ENCODE measurements at places on chromosomes 1 and 21.
A peak's percentile ranks its signal among the peaks of the same experiment; 100 is the strongest.

GRCh38 chr1:19960591-19960990 is 18.8 kb downstream of the PLA2G2A start:
- DNase-seq: no peak

GRCh38 chr1:198176179-198176578 is 19.4 kb downstream of the NEK7 start:
- no peak for DNase-seq

GRCh38 chr1:66739401-66740157 is 12.7 kb upstream of the DYNLT5 start:
- no peak for DNase-seq

GRCh38 chr1:210684466-210685294 is 356.0 kb downstream of the HHAT start:
- no peak for DNase-seq

GRCh38 chr1:60668585-60668984 is 413.8 kb upstream of the NFIA start:
- no peak for DNase-seq

DNA sequence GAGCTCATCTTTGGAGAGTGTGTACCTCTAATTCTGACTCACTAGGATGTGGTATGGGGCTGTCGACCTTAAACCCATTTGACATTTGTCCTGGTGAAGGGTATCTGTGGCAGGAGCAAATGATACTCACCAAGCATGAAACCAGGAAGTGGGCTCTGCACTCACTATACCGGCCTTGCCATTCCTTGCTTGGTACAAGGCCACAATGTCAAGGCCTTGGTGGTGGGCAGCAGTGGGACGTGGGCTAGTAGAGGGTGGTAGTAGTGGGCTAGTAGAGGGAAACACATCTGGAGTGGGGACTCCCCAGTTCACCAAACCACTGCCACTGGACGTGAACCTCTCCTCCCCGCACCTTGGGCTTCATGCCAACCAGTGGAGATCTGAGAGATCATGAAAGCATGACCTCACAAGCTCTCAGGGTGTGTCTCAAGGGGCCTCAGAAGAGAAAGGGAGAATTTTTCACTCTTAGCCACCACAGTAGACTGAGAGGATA is 11.5 kb downstream of the TNFSF4 start:
- peak; percentile 18 for DNase-seq

GRCh38 chr1:239939602-239940001 is 152.1 kb upstream of the FMN2 start:
- no peak for DNase-seq

DNA sequence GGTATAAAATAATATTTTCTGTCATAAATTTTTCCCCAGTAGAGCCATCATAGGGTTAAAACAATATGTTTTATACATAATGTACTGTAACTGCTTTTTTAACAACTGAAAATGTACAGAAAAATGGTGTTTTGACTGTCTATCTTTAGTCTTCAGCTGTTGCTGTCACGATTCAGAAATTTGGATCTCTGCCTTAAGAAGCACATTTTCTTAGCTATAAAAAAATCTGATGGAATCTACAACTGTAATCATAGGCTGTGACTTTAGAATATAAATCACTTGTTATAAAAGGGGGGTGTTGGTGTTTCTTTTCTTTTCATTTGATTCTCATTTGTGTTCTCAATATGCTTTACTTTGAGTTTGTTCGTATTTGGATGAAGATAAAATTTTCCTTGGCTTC is 187.5 kb downstream of the PDE4B start:
- no peak for DNase-seq

- DNase-seq: no peak
Observed at GRCh38 chr21:42633858-42634257, 19.6 kb upstream of the PDE9A start.

DNA sequence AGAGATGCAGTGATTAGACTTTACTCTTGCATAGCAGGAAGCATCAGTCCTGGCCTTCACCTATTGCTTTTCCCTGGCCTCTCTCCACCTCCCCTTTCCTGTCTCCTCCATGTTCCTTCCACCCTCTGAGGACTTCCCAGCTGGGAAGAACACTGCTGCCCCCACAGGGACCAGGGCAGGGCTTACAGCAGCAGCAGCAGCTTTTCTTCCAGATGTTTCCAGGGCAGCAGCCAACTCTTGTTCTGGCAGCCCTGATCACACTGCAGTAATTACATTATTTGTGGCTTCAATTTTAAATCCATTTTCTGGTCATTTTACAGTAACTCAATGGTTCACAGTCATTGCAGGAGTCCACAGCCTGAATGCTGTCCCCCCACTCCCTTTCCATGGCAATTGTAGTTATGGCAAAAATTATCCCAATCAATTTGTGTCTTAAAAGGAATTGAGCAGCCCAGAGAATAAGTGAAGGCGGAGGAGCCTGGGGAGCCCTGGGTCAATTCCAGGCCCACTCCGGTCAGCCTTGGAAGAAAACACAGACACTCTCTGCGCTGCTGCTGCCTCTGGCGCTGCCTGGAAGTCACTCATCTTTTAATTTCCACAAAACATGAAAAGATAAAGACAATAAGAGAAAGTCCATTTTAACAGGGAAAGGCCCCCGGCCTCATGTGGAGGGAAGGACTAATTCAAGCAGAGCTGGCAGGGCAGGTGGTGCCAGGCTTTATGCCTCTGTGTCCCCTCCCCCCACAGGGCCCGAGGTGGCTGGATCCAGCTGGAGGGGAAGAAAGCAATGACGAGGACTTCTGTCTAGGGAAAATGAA is 148.6 kb downstream of the GRIK3 start:
- DNase-seq: no peak

DNA sequence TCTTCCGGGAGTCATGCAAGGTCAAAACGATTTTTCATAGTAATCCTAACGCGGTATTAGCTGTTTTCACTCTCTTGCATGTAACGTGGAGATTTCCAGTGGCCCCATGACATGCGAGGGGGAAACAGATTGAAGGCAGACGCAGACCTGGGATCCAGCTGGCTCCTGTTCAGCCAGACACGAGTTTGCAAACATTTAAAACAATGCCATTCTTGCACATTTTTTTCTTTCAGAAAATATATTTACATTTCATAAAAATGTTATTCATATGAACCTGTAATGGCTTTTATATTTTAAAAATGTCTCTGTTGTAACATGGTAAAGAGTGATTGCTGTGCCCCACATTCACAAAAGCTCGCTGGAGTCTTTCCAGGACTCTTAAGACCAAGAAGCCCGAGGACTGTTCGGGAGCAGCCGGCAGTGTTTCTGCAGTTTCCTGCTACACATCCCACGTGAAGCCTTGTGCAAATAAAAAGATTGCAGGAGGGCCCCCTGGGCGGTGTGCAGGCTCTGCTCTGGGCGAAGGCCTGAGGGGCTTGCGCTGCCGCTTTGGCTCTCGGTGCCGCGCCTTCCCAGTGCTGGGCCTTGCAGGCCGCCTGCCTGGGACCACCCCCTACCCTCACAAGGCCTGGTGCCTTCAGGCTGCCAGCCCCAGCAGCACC is 184.9 kb downstream of the DYRK1A start:
- no peak for DNase-seq

DNA sequence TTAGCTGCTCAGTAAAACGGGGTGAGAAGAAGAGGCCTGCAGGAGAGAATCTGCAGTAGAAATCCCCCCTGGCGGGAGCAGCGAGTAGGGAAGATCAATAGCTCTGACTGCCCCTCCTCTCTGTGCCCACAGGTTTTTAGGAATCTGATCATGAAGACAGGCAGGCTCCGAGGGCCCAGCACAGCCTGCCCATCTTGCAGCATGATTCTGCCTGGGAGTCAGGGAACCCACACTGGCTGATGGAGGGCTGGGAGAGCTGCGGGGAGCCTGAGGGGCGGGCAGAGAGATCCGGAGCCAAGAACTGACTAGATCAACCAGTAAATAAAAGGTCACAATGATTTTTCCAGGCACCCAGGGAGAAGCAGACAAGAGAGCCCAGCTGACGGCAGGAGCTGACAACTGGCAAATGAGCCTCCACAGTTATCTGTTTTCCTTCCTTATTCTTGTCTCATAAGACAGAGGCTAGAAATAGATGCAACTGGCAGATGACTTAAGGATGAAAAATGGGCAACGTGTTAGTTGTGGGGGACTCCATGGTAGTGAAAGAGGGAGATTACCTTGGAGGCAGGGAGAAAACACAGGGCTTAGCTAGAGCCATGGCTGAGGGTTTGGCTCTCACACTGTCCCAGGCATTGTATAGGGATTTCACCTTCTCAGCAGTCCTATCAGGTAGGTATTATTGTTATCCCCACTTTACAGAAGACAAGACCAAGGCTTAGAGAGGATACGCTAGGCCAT is 116.2 kb downstream of the PLXNA2 start:
- DNase-seq: no peak

DNA sequence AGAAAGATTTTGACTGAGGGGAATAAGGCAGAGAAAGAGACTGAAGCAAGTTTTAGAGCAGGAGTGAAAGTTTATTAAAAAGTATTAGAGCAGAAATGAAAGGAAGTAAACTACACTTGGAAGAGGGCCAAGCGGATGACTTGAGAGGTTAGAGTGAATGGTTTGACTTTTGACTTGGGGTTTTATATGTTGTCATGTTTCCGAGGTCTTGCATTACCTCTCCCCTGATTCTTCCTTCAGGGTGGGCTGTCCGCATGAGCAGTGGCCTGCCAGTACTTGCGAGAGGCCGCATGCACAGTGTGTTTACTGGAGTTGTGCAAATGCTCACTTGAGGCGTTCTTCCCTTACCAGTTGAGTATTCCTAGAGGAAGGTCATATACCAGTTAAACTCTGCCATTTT is 13.0 kb upstream of the DENND2D start:
- peak; percentile 71 for DNase-seq

- DNase-seq: no peak
Observed at GRCh38 chr1:55347866-55348265, 132.7 kb upstream of the USP24 start.

DNA sequence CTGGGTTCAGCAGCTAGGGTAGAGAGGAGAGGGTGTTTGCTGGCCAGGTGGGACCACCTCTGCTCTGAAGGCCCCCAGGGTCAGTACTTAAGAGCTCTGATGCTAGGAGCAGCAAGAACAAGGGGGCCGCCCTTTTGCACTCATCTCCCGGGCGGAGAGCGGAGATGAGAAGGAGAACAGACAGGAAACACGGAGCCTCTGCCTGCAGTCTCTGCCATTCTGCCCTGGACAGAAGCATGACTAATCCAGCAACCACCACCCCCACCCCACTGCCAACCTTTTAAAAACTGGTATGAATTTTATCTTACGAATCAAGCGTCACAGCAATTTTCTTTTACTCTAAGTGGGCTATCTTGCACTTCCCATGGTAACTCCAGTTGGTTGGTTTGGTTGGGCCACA is 34.5 kb downstream of the PARP1 start:
- DNase-seq: no peak

- no peak for DNase-seq
Observed at GRCh38 chr21:37369307-37369854, 2.8 kb downstream of the DYRK1A start.

DNA sequence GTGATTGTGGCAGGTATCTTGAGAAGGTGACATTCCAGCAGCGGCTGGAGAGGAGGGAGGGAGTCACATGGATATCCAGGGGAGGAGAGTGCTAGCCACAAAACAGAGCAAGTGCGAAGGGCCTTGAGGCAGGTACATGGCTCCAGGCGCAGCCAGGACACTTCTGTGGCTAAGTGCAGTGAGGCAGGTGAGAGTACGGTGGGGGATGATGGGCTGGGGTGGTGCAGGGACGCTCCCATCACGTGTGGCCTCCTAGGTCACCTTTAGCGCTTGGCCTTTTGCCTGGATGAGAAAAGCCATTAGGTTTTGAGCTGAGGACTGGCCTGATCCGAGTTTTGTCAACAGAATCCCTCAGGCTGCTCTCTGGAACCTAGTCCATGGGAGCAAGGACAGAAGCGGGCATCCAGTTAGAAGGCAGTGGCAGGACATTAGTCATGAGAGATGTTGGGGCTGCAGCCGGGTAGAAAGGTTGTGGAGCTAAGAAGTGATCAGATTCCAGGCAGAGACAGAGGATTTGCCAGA is 31.6 kb downstream of the SMYD2 start:
- DNase-seq: no peak

DNA sequence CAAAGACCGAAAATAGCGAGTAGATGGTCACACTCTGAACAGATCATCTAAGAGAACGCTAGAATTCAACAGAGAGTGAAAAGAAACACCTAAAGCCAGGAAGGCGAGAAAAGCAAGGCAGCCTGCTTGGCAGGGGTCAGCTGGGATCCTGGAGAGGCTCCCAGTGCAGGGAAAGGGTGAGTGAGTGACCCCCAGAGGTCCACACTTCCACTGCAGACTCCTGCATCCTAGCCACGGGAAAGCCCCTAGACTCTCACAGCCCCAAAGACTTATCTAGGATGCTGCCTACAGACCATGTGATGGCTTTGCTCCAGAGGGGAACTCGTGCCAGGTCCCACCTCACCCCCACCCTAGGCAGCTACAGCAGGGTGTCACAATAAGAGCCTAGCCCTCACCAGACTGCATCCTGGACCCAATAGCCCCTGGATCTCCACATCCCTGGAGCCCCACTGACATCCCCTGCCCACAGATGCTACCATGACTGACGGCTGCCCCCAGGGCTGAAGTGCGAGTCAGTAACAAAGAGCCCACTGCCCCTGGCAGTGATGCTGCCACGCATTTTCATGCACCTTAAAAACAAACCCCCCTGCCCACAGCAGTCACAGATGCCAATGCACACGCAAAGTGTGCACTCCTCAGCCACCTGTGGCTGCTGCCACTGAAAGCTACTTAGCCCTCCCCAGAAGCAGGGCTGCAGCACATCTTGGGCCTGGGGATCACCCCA is 62.2 kb downstream of the PSMG1 start:
- peak; percentile 45 for DNase-seq

GRCh38 chr1:43671626-43672330 is 21.8 kb downstream of the KDM4A start:
- DNase-seq: no peak

GRCh38 chr1:1358433-1359271 is at the start of gene MXRA8:
TSS of gene MXRA8 (minus strand) at chr1:1358555. CDS start at chr1:1358504, 51 bp downstream.
- no peak for DNase-seq

DNA sequence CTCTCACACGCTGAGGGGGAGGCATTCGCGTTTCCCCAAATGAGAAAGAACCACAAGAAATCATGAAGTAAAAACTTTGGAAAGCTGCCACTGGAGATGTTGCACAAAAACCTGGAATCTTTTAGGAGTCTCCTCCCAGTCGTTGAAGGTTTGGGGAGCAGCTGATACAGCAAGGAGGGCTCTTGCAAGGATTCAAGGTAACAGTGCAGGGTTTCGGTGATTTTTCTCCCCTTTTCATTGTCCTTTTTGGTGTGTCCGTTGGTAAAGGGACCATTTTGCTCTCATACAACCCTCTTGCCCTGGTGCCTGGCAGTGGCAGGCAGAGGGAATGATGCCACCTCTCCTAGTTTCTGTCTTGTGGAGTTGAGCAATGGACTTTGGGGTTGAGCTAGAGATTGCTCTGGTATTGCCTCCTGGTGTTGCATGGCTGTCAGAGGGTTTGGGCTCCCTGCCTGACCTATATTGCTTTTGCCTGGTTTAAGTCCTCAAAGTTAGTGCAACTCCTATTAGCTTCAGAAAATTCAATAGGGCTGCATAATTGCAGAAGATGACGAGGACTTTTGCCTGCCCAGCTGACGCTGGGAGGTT is 872 bp downstream of the BRINP2 start:
- DNase-seq: no peak

DNA sequence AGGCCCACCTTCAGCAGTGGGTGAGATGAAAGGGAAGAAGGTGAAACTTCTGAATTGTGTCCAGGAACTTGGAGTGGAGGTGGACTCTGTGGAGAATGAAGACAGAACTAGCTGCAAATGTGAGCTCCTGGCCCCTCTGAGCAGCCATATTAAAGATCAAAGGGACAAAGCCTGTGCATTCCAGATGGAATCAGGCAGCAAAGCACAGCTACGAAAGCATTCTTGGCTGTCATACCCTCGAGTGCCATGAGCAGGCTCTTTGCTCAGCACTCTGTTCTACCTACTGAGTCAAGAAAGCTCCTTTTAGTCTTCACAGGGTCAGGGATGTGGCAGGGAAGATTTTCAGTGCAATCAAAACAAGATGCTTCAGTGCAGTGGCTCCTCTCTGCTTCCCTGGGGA is 86.3 kb upstream of the TSPAN2 start:
- no peak for DNase-seq
